ENCODE measurements at places on chromosomes 3 and 15.

GRCh38 chr3:120168038-120168437 lies 73.8 kb upstream of the GSK3B start:
- DNase-seq, result no peak

DNA sequence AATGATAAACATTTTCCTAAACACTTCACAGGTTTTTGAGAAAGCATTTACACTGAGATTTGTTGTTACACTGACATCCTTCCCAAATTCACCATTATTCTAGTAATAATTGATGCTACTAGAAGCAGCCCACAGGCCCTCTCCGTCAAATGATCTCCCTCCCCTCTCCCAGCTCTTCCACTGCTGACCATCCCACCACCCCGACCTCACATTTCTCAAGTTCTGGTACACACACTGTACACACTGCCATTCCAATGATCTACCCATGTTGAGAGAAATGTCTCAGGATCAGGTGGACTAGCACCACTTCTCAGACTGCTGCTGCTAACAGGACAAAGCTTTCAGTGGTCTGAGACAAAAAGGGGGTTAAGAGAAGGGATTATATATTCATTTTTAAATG lies 3.5 kb downstream of the TBC1D5 start:
- no peak for DNase-seq

DNA sequence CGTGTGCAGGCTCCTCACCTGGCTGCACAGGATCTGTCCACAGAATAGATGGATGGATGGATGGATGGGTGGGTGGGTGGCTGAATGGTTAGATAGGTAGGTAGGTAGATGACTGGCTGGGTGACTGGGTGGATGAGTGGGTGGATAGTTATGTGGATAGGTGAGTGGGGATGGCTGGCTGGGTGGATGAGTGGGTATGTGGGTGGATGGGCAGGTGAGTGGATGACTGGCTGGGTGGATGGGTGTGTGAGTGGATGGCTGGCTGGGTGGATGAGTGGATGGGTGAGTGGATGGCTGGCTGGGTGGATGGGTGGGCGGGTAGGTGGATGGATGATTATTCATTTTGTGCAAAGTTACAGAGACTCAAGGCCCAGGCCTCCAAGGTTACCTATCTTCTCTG lies 172.9 kb upstream of the CTDSPL start:
- DNase-seq, result no peak

- no peak for DNase-seq
Observed at GRCh38 chr3:148880681-148881080, 15.6 kb downstream of the CPA3 start.

DNA sequence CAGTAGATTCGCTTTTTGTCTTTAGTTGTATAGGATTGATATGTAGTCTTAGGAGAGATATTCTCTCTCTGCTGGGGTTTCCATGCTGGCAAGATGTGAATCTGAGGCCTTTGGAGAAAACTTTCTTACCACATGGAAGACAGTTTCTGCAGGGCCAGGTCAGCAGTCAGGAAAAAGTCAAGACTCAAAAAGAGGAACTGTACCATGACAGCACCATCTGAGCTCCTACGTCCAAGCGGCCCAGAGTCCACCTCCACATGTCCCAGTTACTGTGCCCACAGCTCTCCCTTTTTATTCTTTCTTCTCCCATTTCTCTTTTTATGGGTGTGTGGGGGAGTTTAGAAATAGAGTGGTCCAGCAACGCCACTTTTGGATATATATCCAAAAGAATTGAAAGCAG lies 172.0 kb downstream of the MTHFS start:
- DNase-seq, result no peak

GRCh38 chr15:93474728-93475127 lies 385.7 kb upstream of the RGMA start:
- DNase-seq, result no peak

Data from left lung (tissue), 14 donors.